ENCODE measurements at places on chromosomes 11 and 22.

- no peak for DNase-seq
Measured at GRCh38 chr11:15654451-15654850, 539.7 kb downstream of the INSC start.

DNA sequence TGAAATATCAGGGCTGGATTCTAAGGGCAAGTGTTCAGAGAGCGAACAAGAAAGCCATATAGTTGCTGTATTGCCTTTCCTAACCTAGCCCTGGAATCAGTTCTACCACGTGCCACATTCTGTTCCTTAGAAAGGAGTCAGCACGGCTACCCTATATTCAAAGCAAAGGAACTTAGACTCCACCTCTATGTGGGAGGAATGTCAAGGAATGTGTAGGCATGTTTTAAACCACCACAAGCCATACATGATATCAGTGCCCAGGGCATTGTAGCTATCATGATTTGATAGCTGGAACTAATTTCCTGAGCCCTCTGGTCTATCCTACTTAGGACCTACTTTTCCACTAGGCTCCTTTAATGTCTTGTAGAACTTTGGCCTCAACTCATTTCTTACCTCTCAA is 2.5 kb upstream of the EIF4ENIF1 start:
- DNase-seq: no peak

DNA sequence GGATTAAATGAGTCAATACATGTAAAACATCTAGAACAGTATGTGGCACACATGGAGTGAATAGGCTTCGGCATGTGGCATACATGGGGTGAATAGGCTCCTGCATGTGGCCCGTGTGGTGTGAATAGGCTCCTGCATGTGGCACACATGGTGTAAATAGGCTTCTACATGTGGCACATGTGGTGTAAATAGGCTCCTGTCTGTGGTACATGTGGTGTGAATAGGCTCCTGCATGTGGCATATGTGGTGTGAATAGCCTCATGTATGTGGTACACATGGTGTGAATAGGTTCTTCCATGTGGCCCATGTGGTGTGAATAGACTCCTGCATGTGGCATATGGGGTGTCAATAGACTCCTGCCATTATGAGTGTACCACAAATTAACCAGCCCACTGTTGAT is 219.1 kb upstream of the KIRREL3 start:
- DNase-seq: no peak

DNA sequence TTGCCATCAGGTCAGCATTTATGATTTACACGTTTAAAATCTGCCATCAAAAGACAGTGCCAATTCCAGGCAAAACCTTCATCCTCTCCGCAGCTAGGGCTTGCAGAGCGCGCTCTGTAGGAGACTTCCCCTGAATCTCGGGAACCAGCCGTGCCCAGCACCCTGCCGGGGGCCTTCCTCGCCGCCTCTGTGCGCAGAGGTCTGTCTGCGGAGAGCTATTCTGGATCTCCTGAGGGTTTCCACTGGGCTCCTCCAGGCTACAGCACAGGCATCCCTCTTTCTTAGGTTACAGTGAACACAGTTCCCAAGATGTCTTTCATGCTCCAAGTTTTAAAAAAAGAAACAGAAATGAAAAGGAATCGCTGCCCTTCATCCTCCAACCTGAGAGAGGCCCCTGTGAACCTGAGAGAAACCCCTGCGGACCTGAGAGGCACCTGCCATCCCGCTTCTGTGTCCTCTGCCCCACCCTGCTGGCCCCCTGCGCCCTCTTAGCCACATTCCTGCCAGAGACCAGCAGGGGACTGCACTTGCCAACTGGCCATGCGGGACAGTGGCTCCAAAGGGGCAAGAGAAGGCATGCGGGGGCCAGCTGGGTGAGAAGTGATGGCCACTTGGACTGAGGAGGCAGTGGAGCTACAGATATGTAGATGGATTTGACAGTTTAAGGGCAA is 16.1 kb downstream of the TP53AIP1 start:
- DNase-seq: no peak

GRCh38 chr11:76047766-76048165 is 158.5 kb downstream of the WNT11 start:
- no peak for DNase-seq

- DNase-seq: peak; percentile 47
Measured at GRCh38 chr11:96341211-96342013, 1.6 kb downstream of the MAML2 start.
